ENCODE measurements at places on chromosomes 2 and 18. TPM values are rescaled to one million over a fixed set of nuclear protein-coding genes. Genes with fewer than 3 reads are reported as not detected.

DNA sequence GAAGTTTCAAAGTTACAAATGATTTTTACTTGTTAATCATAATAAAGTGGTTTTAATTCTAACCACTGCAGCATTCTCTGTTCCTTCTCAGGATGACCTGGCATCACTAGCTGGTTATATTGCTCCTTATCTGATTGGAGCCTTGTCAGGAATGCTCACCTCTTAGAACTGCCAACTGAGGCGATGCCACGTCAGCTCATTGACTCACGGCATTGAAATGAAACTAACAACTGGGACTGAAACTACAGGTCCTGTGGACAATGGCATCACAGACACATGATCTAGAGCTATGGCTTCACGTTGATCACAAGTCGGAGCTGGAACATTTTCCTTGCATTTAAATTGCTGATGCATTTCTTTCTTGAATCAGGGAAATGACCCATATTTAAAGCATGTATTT lies 54.9 kb upstream of the MAP2 start:
- no peaks in the 10 kb centered on the region for H3K36me3 ChIP-seq
- H3K27ac ChIP-seq: no peak overlapping the region
- H3K4me1 ChIP-seq: no peaks in the 10 kb centered on the region
- no peak overlapping the region for H3K4me3 ChIP-seq

DNA sequence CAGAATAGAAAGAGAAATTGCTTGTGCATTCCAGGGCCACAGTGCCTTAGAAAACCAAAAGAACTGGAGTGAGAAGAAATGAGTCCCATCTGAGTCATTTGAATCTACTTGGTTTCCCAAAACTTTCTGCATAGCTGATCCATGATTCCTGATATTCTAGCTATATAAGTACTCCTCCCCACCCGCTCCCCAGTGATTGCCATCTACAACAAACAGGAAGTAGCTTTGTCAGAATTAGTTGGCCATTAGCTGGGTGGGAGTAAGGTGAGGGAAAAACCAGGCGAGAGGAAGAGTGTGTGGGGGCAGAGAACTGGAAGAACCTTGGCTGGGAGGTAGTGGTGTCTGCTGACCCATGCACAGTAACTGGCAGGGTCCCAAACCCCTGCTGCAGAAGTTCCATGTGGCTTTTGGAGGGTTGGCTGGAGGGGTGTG lies 122.1 kb downstream of the ACAA2 start:
- H3K4me3 ChIP-seq: no peak overlapping the region
- no peaks in the 10 kb centered on the region for H3K4me1 ChIP-seq
- no peak for DNase-seq
- peaks cover 3% of the 10 kb centered on the region for H3K27me3 ChIP-seq

DNA sequence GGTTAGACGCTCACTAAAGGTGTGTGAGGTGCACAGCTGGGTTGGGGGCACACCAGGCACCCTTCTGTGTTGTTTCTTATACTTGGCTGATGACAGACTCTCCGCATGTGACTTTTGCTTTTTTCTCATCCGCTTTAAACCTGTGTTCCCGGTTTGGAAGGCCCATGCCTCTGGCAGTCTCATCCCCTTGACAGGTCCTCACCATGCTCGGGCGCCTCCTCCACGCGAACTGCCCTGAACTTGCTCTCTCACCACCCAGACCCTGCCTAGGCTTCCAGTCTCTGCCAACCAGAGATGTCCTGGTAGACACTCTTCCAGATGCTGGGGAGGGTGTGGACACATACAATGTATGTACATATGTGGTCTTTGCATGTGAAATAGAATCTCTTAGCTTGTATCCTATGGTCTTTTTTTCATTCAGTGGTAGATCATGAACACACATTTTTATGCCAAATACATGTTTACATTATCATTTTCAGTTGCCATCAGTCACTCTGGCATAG lies 79.8 kb downstream of the LIMS1 start:
- H3K4me1 ChIP-seq: peaks cover 95% of the 10 kb centered on the region
- DNase-seq: no peak
- H3K27ac ChIP-seq: peak overlapping the region; percentile 70

Gene NOSTRIN
- not detected for polyA plus RNA-seq
